ENCODE measurements at places on chromosomes 5 and 9. TPM values are rescaled to one million over a fixed set of nuclear protein-coding genes. Genes with fewer than 3 reads are reported as not detected.

Gene PCDHAC2
- not detected for total RNA-seq

DNA sequence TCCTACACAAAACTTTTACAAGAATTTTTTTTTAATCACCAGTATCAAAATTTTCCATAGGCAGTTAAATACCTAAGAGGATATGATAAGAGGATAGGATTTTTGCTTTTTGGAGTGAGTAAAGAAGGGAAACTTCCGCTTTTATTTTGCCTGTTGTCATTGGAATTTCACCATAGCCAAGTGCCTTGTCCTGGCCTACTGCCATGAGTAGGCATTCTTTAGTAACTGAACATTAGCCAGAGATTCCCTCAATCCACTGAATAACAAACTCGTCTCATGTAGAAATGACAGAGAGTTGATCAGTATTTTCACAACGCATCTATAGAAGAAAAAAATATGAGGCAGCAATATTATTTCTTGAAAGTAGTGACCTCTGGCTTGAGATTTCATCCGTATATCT lies 289.6 kb upstream of the ADAMTSL1 start:
- DNase-seq = peak; percentile 8

GRCh38 chr9:108859459-108860114 lies 2.5 kb upstream of the ACTL7A start:
- no peak for DNase-seq

DNA sequence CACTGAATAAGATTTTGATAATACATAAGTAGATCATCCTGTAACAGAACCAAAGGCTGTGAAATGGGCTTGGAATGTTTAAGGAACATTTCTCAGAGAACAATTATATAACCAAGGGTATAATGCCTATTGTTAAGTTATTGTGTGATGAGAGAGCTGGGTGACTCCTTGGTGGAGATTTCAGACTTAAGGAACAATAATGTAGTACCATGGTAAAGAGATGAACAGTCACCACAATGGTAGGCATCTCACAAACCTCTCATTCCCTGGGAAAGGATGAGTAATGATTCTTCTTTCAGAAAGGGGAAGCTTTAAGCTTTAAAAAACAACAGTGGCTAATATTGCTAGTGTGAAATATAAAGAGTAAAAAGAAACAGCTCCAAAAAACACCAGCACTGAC lies 147.4 kb downstream of the TRIM36 start:
- DNase-seq = no peak

- DNase-seq = no peak
Observed at GRCh38 chr9:130266236-130267098, 907 bp downstream of the HMCN2 start.

- DNase-seq = peak; percentile 67
Observed at GRCh38 chr9:97880336-97880735, 27.3 kb downstream of the FOXE1 start.

Gene FOXD4L4
- total RNA-seq = not detected

DNA sequence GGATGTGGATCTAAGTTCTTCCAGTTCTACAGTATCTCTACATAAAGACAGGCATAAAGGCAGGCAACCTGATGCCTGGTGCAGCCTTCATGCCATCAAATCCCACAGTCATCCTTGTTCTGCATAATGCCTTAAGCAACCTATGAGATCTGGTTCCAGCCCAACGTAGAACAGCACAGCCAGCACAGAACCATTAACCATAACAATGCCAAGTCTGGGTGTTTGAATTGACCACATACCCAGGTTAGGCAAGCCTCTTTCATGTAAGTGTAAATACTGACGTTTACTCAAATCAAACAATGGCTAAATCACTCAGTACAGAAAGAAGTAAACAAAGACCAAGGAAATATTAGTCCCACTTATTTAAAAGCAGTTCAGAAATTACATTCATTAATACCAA lies 195.0 kb downstream of the ADAMTSL1 start:
- no peak for DNase-seq

- DNase-seq = peak; percentile 77
Observed at GRCh38 chr9:73179589-73179988, 27.9 kb downstream of the ANXA1 start.

Data from RPMI7951 (cell line).